ENCODE measurements at places on chromosomes 3 and 15.

DNA sequence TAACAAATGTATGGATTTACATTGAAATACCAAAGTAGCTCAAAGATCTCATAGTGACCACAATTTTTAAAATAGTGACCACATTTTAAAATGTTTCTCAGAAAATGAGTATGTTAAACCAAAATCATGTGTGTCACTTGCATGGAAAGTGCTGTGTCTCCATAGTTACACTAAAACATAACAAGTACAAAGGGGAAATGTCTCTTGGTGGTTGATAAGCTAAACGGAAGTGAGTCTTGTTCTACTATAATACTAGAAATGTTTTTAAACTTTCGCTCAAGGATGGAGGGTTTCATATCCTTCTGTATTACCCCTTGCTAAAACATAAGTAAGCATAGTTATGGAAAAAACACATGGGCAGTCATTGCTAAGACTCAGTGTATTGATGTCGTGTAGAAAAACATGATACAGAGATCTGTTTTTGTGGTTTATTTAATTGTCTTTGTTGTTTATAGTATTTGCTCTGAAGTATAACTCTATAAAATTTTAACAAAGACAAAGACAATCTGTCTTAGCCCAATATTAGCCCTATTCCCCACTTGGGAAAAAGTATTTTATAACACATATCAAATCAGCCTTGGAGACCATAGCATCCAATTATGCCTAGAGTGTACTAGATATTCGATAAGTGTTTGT lies 27.0 kb upstream of the DENND4A start:
- DNase-seq: peak; percentile 99

GRCh38 chr3:182331341-182331740 lies 462.0 kb upstream of the ATP11B start:
- no peak for DNase-seq

- no peak for DNase-seq
Measured at GRCh38 chr3:150141790-150142326, 171.2 kb upstream of the PFN2 start.

GRCh38 chr3:144085964-144086363 lies 114.3 kb downstream of the DIPK2A start:
- DNase-seq: peak; percentile 14

GRCh38 chr15:98874773-98875172 lies 132.8 kb downstream of the PGPEP1L start:
- no peak for DNase-seq

Data from common myeloid progenitor, CD34-positive (primary cell).